BJ (cell line): ENCODE measurements at places on chromosomes 3 and 15. TPM values are rescaled to one million over a fixed set of nuclear protein-coding genes. Genes with fewer than 3 reads are reported as not detected.

DNA sequence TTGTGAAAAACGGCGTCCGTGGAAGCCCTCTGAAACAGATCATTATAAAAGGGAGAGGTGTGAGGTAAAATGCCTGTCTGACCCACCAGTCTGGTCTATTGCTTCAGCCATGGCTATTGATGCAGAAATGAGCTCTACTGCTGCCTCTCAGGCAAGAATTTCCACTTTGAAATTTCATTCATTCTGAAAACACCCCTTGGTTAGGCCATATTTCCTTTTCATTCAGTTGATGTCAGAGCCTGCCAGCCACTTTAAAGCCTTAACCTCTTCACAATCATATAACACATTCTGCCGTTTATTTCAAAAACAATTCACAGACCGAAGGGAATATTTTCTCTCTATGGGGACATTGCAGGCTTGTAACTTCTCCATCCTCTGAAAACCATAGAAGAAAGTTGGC, 71.9 kb downstream of the FOXB1 start:
- DNase-seq = no peak

Gene HESX1
- polyA plus RNA-seq = 0.25 and 0.40 TPM in 2 replicates

DNA sequence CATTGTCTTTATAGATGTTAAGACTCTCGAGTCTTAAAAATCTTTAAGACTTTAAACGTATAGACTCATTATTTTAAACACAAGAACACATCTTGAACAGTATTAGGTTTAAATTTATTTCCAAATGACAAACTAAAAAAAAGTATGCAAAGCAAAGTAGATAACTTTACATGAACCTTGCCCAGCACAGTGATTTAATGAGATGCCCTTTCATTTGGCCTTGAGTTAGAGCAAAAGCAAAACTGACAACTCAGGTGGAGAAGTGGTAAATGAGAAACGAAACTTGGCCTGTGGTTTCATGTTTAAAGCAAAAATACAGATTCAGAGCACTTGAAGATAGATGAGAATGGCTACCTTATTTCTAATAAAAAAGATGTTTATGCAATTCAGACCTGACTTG, 8.6 kb downstream of the GPR15 start:
- no peak for DNase-seq

Gene UBL7
- polyA plus RNA-seq = 69.4 and 87.3 TPM in 2 replicates

Gene GRAMD1C
- 0.48 and 1.2 TPM in 2 replicates for polyA plus RNA-seq

Gene SCAANT1
- polyA plus RNA-seq = not detected in 2 replicates

- DNase-seq = no peak
These were observed 420 bp downstream of the SLC27A2 start for GRCh38 chr15:50182219-50183013.

GRCh38 chr3:187929112-187929816, 184.0 kb upstream of the BCL6 start:
- DNase-seq = no peak

GRCh38 chr3:95752199-95752598, 1062.2 kb upstream of the EPHA6 start:
- DNase-seq = no peak
